ENCODE measurements at places on chromosomes 3 and 15.

GRCh38 chr15:31382713-31383045 is 56.0 kb downstream of the KLF13 start:
- no peak for DNase-seq

- no peak for DNase-seq
These were observed 449 bp downstream of the RAF1 start for GRCh38 chr3:12663401-12663935.

DNA sequence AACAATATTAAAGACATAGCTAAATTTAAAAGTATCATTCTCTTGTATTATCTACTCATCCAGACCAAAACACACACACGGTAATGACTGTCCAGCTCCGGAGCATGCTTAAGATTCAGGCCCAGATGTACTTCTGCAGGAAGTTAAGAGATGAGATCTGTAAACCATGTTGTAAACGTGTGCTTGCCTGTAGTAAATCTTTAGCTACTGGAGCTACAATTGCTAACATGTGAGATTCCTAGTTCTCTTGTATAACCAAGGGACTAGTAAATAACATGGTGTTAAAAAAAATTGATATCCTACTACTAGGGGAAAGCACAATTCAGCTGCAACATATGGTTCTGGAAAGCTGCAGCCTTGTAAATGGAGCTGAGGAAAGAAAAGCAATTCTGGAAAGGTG is 651.7 kb upstream of the CCDC54 start:
- DNase-seq, result peak; percentile 39

GRCh38 chr3:159825216-159825854 is 163.3 kb upstream of the IL12A start:
- no peak for DNase-seq

DNA sequence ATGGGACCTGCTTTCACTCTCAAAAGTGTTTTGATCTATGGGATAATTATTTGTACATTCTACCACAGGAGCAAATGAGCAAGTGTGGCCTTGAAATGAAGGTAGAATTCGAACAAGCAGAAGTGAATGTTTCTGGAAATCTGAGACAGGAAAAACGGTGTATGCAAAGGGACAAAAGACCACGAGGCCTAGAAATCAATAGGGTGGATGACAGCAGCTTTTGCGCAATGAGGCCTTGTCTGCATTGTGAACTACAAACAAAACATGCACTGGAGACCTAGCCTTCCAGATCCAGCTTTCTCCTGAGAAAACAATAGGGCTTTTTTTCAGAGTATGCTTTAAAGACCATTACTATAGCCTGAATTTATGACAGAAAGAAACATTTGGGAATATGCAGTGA is 1137.0 kb downstream of the ROBO2 start:
- DNase-seq, result no peak

GRCh38 chr3:136959599-136959998 is 1.8 kb downstream of the IL20RB start:
- no peak for DNase-seq

DNA sequence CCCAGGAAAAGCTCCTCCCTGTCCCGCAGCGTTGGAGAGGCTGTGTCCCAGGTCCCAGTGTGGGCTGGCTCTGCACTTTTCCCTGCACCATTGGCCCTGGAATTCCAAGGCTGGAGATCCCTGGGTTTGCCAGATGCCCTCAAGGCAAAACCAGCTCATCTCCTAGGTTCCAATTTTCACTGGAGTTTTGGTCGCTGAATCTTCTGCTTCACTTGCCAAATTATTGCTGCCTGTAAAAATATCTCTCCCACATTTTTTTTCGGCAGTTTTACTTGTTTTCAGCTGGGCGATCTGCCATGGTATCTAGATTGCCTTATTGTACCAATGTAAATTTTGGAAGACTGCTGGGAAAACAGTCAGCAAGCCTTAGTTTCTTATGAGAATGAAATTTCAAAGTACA is 150.9 kb upstream of the ATP10A start:
- no peak for DNase-seq

GRCh38 chr15:67979281-67979680 is 74.8 kb upstream of the PIAS1 start:
- DNase-seq, result no peak

GRCh38 chr3:171363202-171363601 is 97.0 kb downstream of the TNIK start:
- DNase-seq, result no peak

DNA sequence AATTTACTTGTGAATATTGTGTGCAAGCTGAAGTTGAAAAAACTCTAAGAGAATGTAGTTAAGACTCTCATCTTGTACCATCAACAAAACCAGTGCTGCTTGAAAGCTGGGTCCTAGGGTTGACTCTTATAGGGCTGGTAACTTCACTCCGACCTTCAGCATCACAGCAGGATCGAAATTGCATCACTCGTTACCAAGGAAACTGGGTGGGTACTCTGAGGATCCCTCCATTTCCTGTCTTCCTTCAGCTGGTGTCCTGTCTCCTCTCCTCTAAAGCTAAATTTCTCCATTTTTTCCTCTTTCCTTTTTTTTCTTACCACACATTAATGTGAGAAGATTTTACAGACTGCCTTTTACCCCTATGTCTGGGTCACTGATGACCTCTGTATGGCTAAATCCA is 3.0 kb upstream of the APH1B start:
- DNase-seq, result no peak

GRCh38 chr3:70431911-70432310 is 119.5 kb upstream of the MDFIC2 start:
- DNase-seq, result no peak

GRCh38 chr3:27666708-27667107 is 55.4 kb downstream of the EOMES start:
- DNase-seq, result peak; percentile 80

DNA sequence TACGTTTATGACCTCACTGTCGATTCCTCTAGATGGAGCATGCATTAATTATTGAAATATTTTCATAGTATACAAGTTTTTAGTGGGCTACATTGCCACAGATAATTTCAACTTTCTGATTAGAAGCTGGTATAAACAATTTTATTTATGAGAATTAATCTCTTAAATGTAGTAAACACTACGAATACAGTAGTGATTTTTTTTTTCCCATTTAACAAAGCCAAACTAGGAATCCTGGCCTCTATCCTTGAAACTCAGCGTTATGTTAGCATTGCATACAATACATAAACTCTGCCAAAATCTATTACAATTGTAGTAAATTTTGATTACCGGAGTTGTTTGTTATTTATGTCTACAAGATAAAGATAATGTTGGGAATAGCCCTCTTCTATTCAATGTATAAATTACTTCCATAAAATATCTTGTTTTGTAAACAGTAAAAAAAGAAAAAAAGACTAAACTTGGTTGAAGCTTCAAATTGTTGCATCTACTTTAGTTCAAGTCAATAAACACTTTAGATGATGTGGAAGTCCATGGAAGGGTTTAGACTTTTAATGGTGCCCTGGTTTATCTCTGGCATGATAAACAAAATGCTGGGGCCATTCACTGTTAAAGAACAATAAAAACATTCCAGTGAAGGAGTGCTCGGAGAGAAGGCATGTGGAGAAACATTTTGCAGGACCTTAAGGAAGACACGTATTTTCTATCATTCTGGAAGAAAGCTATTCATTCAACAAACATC is 77.3 kb upstream of the NR2F2 start:
- DNase-seq, result no peak

DNA sequence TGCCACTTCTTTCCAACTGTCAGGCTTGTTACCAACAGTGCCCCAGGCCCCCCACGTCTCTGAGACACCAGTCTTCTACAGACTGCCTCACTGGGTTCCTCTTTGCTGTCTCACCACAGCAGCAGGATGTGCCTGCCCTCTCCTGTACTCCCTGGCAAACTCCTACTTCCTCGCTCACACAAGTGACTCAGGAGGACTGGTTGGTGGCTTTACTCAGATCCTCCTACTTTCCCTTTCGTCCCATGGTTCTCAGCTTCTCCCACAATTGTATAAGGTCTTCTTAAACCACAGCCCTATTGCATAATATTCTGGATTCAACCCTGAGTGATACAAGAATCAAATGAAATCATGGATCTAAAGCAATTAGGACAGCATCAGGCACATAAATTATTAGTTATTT is 246.6 kb upstream of the PROK2 start:
- DNase-seq, result peak; percentile 71

DNA sequence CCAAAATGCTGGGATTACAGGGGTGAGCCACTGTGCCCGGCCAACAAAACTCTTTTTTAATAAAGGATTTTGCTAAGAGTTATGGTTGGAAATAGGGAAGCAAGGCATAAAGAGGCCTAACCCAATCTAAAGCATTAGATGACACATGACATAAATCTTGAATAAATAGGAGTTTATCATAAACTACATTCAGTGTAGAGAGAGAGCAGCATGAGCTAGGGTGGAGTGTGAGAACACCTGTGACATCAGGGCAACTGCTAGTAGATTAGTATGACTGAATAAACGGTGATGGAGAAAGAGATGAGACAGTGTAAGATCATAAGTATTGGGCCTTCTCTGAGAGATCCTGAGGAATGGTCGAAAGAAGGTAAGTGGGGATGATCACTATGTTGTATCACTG is 63.7 kb downstream of the DPPA2 start:
- DNase-seq, result no peak

DNA sequence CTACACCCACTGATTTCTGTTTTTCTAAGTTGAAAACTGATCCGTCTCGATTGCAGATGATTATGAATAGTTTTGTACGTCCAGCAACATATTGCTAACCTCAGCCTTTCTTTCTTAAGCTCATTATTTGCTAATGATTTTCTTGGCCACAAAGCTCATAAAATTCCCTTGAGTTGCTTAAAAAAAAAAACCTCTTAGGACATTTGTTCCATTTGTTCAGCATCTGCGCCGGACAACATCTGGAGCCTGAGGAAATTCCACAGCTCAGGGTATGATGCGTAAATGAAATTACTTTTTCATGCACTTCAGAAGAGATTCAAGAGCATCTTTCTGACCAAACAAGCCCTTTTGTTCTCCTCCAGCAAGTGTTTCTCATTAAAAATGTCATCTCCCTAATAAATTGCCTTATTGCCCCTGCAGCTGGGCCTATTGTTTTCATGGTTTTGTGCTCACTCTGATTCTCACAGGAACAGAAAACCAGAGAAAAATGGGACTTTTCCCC is 249.1 kb upstream of the MCTP2 start:
- DNase-seq, result no peak

DNA sequence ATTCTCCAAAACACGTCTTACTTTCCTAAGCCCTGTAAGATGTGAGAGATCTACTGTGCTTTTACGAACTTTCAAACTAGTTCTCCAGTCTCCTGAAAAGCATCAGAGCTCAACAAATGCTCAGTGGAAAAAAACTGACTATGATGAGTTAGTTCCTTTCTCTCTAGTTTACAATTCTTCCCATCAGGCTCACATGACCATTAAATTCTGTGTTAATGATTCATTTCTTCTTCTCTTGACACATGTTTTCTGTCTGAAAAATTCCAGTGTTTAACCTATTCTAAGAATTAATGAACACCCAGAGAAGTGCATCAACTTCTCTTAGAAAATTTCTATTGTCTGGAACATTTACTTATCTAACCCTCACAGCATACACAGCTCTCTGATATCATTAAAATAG is 844.3 kb downstream of the SI start:
- DNase-seq, result peak; percentile 7

DNA sequence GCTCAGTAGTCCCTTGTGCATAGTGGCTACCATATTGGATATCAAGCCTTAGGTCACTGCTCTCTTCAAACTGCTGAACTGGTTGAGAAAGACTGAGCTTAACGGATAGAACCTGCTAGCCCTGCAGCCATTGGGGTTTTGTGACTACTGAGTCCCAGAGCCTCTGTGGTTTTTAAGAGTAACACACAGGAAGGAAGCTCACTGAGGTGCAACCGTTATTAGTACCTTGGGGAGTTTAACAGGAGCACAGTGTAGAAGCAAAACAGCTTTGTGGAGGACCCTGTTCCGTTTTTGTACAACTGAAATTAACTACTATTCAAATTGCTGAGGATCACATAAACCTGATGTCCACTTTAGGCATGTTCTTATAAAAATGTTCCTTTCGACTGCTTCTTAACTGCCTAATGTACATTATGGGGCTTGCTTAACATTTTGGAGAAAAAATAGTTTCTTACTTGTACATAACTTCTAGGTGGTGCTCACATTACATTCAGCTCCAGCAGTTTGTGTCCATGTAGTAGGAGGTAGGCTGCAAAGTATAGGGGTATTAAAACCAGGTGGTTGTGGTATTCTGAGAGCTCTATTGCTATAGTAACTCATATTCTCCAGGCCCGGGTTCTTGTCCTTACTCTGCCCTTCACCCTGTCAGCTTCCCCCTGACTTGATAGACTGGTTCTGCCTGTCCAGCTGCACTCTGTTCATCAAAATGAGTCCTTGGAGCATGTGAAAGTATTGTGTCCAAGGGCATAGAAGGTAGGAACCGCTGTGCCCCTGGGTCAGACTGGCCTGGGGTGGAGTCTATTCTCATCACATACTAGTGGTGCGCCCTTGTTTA is 17.3 kb downstream of the PXK start:
- DNase-seq, result no peak

DNA sequence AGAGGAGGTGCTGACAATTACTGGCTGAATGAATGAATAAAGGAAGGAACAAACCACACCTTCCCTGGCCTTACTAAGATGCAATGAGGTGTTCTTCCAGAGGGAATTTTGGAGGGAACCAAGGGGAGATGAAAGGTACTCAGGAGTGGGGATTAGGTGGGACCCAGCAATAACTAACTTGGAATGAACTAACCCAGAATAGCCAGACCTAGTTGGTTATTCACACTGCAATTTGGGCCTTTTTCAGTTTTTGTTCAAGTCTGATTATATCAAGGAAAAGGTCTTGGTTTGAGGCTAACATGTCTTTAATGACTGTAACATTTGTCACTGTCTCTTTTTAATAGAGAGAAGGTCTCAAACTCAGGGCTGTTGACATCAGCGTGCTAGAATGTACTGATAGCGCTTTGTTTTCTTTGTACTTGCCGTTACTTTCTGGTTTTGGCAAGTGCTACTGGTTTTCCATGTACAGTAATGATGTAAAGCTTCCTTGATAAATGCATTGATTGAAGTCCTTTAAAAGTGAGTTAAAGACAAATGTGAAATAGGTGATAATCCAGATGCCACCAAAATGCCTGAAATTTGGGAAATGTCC is 3.2 kb upstream of the PLXND1 start:
- peak; percentile 61 for DNase-seq

- no peak for DNase-seq
These were observed 16.7 kb downstream of the LRRC28 start for GRCh38 chr15:99267957-99268356.

DNA sequence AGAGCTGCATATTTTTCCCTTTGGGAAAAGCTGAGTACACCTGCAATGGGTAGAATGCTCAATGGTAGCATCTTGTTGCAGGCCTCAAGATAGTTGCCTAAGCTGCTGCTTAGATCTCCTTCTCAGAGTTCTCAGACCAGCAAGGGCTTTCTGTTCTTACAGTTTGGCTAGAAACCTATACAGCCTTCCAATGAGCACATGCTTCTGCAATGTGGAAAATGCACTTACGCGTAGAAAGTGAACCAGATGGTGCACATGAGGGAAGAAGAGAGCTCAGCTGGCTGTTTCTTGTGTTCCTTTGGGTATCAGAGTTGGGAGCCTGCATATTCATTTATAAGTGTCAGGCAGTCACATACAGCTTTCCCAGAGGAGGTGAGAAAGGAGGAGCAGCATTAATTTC is 136.4 kb downstream of the B3GALNT1 start:
- DNase-seq, result peak; percentile 7

GRCh38 chr15:84872009-84872910 is 12.2 kb upstream of the SLC28A1 start:
- DNase-seq, result peak; percentile 61

GRCh38 chr3:120604784-120605183 is 8.6 kb downstream of the NDUFB4 start:
- no peak for DNase-seq
